ENCODE measurements at places on chromosomes 4 and X. TPM values are rescaled to one million over a fixed set of nuclear protein-coding genes. Genes with fewer than 3 reads are reported as not detected.
A peak's percentile ranks its signal among the peaks of the same experiment; 100 is the strongest.

PRICKLE3 gene
- total RNA-seq, result 8.5 TPM

DNA sequence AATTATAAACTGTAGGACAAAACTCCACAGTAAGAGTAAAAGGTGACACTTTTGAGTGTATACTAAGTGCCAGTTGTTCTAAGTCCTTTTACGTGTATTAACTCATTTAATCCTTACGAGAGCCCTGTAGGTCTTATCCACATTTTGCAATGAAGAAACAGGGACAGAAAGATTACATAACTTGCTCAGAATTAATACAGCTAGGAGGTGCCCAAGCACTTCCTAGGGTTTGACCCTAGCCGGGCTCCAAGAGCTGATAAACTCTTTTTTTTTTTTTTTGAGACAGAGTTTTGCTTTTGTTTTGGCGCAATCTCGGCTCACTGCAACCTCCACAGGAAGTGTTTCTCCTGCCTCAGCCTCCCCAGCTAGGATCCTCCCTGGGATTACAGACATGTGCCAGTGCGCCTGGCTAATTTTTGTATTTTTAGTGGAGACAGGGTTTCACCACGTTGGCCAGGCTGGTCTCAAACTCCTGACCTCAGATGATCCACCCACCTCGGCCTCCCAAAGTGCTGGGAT is 110.4 kb downstream of the UBE2K start:
- no peaks in the 10 kb centered on the region for H3K36me3 ChIP-seq
- H3K4me1 ChIP-seq, result no peaks in the 10 kb centered on the region
- no peak overlapping the region for H3K4me3 ChIP-seq
- no peak for DNase-seq

- no peaks in the 10 kb centered on the region for H3K27me3 ChIP-seq
- H3K36me3 ChIP-seq, result no peaks in the 10 kb centered on the region
- no peak overlapping the region for H3K4me3 ChIP-seq
- peaks cover 40% of the 10 kb centered on the region for H3K4me1 ChIP-seq
These were observed 53.2 kb upstream of the ATXN3L start for GRCh38 chrX:13373027-13373426.

DNA sequence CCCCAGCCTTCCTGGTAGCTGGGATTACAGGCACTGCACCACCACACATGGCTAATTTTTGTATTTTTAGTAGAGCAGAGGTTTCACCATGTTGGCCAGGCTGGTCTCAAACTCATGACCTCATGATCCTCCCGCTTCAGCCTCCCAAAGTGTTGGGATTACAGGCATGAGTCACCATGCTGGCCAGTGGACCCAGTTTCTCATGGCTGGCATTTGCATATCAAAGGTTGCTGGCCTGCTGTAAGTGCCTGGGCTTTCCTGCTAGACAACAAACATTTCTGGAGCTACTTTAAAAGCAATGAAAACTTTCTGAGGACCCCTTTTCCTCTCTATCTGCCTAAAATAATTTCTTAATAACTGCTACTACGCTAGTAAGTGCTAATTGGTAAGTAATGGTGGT is 228.2 kb downstream of the PCDH10 start:
- H3K4me1 ChIP-seq, result no peaks in the 10 kb centered on the region
- H3K4me3 ChIP-seq, result no peak overlapping the region
- H3K36me3 ChIP-seq, result no peaks in the 10 kb centered on the region
- H3K27ac ChIP-seq, result no peak overlapping the region
- H3K27me3 ChIP-seq, result no peaks in the 10 kb centered on the region
- DNase-seq, result no peak

DNA sequence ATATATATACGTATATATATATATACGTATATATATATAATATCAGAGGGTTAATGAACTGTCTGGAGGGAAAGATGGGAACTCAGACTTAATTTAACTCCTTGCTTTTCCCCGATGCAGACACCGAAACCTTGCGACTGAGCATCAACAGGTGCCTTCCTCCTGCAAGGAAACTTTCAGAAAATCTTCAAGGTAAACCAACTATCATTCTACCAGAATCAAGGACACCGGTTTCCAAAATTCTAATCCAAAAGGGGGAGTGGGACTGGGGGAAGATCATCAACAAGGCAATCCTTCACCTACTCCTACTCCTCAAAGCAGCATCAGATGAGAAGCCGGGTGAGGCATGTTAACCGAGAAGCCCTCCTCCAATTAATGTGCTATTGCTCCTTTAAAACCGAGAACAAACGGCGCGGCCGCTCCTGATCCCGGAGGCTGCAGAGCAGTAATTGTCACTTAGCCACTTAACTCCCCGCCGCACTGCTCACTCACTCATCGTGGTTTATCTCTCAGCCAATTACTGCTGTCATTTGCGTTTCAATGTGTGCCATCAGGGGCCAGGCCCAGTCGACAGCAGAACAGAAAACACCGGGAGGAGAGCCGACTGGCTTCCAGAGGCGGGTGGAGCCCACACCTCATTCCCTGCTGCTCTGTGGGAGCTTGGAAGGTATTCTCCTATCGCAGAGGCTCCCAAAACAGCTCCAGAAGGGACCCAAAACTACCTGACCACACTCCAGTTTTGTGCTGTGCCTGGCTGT is 61.7 kb downstream of the MAML3 start:
- no peaks in the 10 kb centered on the region for H3K27me3 ChIP-seq
- DNase-seq, result no peak
- peak overlapping the region; percentile 78 for H3K27ac ChIP-seq
- H3K4me3 ChIP-seq, result peak overlapping the region; percentile 72
- peaks cover 63% of the 10 kb centered on the region for H3K4me1 ChIP-seq

SPANXN3 gene
- not detected for total RNA-seq

AFF2 gene
- 0.89 TPM for total RNA-seq

NIPAL1 gene
- total RNA-seq, result 0.42 TPM

DNA sequence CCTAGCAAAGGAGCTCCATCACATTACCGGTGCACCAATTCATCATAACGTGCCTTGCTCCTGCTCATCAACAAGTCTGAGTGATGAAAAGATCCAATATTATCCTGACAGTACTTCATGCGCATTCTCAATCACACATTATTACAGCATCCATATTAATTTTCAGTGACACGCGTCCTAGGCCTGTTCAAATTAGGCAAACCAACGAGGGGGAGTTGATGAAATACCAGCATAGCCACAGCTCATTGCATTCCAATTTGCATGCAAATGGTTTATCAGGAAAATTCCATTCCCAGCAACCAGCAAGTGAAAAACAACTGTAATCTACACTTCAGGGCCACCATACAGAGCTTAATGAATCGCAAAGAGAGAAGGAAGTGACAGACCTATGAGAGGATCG is 236.9 kb downstream of the DCLK2 start:
- H3K27ac ChIP-seq, result no peak overlapping the region
- H3K4me3 ChIP-seq, result no peak overlapping the region
- peaks cover 22% of the 10 kb centered on the region for H3K4me1 ChIP-seq
- no peak for DNase-seq

DNA sequence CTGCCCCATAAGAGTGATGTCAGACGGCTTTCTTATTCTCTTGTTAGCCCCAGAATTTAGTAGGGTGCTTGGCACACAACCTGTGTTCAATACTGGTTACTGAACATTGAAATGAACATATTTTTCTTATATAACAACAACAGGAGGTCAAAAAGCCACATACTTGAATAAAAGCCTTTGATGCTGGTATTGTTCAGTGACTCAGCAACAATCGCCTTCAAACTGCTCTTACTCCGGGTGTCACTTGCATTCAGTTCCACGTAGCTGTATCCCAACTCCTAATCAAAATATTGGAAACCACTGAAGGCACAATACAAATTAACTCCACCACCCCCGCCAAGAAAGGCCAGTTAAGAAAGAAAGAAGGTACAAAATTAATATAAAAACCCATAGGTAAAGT is 61.5 kb downstream of the RFC1 start:
- H3K36me3 ChIP-seq, result peaks cover 46% of the 10 kb centered on the region
- DNase-seq, result no peak
- no peak overlapping the region for H3K27ac ChIP-seq
- peaks cover 13% of the 10 kb centered on the region for H3K4me1 ChIP-seq
- no peak overlapping the region for H3K4me3 ChIP-seq
- H3K27me3 ChIP-seq, result no peaks in the 10 kb centered on the region

GRCh38 chr4:8540586-8540985 is 39.6 kb upstream of the GPR78 start:
- no peak overlapping the region for H3K4me3 ChIP-seq
- no peaks in the 10 kb centered on the region for H3K27me3 ChIP-seq
- no peak for DNase-seq

Measured in osteocyte (in vitro differentiated cells).